CD4-positive, CD25-positive, alpha-beta regulatory T cell (primary cell): ENCODE measurements at places on chromosomes 1 and 21. TPM values are rescaled to one million over a fixed set of nuclear protein-coding genes. Genes with fewer than 3 reads are reported as not detected.

Gene PEAR1
- 1.3 TPM for total RNA-seq

Gene FCRL2
- 0.17 TPM for total RNA-seq

Gene PLA2G2F
- not detected for total RNA-seq

Gene TPM3
- total RNA-seq = 412 TPM

Gene CHAF1B
- total RNA-seq = 10.0 TPM

Gene TENT5C
- 324 TPM for total RNA-seq

Gene EGLN1
- total RNA-seq = 18.4 TPM

Gene RGS16
- 16.6 TPM for total RNA-seq

Gene C1orf185
- total RNA-seq = not detected

Gene CALML6
- total RNA-seq = not detected

Gene SCCPDH
- total RNA-seq = 1.5 TPM

Gene TDRD10
- not detected for total RNA-seq

Gene ATAD3C
- total RNA-seq = 3.4 TPM

Gene HPDL
- not detected for total RNA-seq

Gene LAD1
- not detected for total RNA-seq

Gene TIAM1
- total RNA-seq = 142 TPM

Gene PKNOX1
- total RNA-seq = 21.5 TPM

Gene AGMAT
- total RNA-seq = 8.9 TPM

Gene VWA1
- not detected for total RNA-seq

Gene LGR6
- 0.32 TPM for total RNA-seq

Gene REN
- not detected for total RNA-seq

Gene GALE
- total RNA-seq = 7.0 TPM

Gene ADORA3
- total RNA-seq = not detected

Gene TTC22
- 15.8 TPM for total RNA-seq

Gene TNNT2
- not detected for total RNA-seq

Gene SLC30A2
- total RNA-seq = not detected

Gene C1orf94
- total RNA-seq = not detected

Gene TIE1
- total RNA-seq = 1.3 TPM
